ENCODE measurements at places on chromosomes 3 and 15.
A peak's percentile ranks its signal among the peaks of the same experiment; 100 is the strongest.

GRCh38 chr3:156216216-156216615 is 95.8 kb downstream of the KCNAB1 start:
- no peak for DNase-seq

DNA sequence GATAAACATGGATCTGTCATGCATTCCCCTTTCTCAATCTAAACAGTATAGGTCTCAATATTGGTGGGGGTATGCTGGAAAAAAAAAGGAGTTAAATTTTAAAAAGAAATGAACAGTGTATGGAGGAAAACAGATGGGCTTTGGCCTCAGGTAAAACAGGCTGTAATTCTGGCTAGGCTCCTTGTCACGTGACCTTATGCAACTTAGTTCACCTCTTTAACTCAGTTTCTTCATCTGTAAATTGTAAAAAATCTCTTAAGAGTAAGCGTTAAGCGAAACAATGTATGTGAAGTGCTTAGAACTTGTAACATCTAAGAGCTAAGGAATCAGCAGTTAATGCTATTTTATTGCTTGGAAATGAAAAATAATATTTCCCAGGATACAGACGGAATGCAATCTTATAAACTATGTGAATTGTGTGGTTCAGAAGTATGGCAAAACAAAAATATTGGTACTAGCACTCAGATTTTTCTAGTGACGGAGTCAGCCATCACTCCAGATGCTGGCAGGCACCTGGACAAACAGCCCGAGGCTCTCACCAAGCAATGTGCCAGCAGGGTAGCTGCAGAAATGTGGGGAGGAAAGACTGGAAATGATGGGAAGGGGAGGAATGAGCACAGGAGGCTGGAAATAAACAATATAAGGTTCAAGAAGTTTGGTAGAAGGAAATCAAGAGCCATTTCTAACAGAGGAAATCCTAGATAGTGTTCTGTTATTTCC is 172.8 kb downstream of the USP13 start:
- no peak for DNase-seq

- DNase-seq, result no peak
These were observed 24.5 kb downstream of the ANXA2 start for GRCh38 chr15:60373327-60373726.

GRCh38 chr3:152258448-152259393 is 10.0 kb upstream of the MBNL1 start:
- peak; percentile 43 for DNase-seq

GRCh38 chr3:107283948-107284347 is 93.3 kb upstream of the CCDC54 start:
- no peak for DNase-seq

- DNase-seq, result no peak
These were observed 6.4 kb downstream of the HES1 start for GRCh38 chr3:194142156-194142910.

DNA sequence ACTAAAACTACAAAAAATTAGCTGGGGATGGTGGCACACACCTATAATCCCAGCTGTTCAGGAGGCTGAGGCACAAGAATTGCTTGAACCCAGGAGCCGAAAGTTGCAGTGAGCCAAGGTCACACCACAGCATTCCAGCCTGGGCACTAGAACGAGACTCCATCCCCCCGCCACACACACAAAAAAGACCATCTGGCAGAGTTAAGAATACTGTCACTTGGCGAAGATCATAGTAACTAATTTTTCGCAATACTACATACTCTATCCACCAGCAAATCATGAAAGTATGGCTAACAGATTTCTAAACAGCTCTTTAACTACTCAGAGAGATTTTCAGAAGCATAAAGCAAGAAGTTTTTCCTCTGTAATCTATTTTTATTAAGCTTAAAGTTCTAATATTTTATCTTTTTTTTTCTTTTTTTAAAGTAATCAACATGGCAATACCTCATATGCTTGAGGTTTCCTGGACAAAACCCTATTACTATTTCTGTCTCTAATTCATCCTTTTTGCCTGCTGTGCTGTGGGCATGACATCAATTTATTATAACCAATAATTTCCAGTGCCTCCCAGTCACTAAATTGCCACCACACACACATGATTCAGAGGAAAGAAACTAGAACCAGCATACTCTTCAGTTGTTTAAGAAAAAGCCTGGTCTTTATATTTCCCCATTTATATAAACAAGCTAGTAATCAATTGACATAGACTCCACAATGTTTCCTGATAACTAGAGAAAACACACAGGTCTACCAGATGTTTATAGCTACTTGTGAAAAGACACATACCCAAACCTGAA is 46.9 kb downstream of the CHSY1 start:
- DNase-seq, result no peak

DNA sequence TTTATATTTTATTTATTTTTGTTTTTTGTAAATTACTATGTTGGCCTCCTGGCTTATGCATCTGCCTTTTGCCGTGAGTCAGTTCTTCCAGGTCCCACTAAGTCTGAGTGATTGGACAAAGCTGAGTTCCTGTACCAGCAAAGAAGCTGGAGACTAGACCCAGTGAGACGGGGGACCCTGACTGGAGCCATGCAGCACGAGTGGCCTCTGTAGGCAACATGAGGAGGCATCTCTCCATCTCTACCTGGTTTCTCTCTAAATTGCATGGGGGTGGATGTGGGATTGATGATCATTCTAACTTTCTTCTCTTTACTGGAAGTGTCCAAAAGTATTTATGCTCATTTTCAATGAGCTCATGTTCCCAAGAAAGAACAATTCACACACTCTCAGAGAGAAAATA is 155.3 kb upstream of the MRPL3 start:
- DNase-seq, result no peak

- DNase-seq, result no peak
These were observed 296.6 kb upstream of the LMCD1 start for GRCh38 chr3:8204853-8205650.

GRCh38 chr15:88375234-88375927 is 91.8 kb downstream of the MRPL46 start:
- no peak for DNase-seq

- peak; percentile 16 for DNase-seq
These were observed at the start of gene CAND2 for GRCh38 chr3:12796171-12797123. TSS of gene CAND2 (plus strand) at chr3:12796680. CDS start at chr3:12796721, 41 bp downstream.

DNA sequence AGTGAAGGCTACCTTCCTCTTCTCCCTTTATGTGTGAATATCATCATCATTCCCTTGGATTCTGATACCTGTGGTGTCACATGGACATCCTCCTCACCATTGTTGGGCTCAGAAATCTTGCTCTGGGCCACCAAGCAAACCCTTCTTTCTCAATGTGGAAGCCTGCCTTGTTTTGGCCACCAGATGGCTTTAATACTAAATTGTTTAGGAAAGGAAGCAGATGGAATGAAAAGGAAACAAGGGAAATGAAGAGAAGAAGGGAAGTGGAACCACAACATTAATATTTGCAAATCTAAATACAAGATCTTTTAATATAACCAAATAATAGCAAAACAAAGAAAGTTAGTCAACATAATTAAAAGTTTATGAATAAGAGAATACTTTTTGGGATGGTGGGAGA is 14.0 kb downstream of the FAM227B start:
- DNase-seq, result no peak

GRCh38 chr3:150789451-150789850 is 26.5 kb upstream of the SIAH2 start:
- DNase-seq, result no peak

- DNase-seq, result no peak
These were observed 46.7 kb downstream of the ARNT2 start for GRCh38 chr15:80450811-80451321.

- no peak for DNase-seq
These were observed 241.8 kb downstream of the ROBO2 start for GRCh38 chr3:77281721-77282120.

DNA sequence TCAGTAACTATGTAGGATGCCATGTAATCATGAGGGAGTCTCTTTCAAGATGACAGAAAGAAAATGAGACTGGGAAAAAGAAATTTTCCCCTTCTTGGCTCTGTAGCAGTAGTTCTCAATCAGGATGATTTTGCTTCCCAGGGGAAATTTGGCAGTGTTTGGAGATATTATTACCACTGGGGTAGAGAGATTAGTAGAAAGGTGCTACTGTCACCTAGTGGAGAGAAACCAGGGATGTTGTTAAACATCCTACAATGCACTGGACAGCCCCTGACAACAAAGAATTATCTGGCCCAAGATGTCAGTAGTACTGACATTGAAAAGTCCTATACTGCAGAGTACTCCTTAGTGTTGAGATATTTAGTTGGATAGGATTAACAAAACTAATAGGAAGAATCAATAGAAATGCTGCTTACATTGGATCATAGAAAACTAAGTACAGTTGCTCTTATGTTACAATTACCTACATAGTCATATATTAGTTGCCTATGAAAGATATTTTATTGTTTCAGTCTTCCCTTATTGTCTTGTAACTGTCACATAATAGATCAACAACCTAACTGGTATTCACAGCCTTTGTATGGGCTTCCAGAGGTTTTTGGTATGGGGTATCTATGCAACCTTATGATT is 433.3 kb downstream of the RAP2B start:
- no peak for DNase-seq

DNA sequence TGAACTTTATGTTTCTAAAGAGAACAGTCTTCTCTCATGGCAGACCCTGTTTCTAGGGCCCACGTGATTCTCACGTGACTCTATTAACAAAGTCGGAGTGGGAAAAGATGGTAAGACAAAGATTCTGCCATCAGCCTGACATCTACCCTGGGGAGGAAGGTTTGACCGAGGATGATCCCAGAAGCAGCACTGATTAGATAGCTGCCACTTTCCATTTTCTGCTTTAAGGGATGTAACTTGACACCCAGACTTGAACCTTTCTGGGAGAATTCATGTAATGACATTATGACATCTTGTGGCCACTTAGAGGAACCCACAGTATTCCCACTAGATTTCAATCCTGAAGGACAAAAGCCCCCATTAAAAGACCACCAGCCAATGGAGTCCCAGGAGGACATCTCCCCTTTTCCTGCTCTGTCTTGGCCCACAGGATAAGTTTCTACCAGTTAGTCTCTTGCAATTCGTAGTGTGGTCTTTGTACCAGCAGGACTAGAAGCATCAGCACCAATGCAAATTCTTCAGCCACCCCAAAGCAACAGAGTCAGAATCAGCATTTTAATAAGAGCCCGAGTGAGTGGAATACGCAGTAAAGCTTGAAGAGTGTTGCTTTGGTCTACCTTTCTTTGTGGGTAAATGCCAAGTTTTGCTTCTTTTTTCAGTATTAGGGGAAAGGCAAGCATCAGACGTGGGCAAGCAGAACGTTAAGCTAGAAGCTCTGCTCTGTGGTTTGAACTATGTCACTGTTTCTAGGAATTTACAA is 480.5 kb upstream of the PROK2 start:
- DNase-seq, result no peak

DNA sequence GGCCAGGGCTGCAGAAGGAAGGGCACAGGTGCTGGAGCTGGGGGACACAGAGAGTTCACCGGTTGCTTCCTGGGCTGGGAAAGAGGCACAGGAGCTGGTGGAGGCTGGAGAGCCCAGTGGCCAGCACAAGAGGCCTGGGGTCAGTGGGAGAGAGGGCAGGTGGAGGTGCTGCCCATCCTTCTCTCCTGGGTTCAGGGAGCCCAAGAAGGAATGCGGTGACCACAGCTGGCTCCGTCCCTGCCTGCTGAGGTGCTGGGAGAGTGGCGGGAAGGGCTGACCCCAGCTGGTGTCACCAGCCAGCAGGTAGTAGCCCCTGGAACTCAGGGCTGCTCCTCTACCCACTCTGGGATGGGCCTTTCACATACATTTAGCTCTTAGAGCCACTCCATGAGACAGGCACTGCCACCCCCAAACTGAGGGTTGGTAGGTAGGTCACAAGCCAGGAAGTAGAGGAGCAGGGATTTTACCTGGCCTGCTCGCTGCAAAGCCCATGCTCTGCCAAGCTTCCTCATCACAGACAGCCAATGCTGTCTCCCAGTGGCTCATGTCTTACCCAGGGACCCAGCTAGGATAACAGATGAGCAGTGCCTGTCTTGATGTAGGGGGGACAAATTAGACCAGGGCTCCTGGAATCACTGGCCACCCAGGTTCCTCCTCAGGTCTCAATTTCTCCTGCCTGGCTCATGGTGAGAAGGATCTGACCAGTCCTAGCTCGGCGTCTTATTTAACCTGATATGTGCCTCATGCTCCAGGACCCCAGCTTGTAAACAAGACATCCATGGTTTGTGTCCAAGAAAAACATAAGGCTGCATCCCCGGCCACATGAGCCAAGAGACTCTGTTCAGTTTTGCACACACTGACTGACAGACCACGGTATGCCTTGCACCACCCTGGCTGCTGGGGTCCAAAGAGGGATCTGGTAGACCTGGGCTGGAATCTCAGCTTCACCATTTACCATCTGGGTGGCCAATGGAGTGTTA is 119.2 kb downstream of the CORO2B start:
- DNase-seq, result no peak

DNA sequence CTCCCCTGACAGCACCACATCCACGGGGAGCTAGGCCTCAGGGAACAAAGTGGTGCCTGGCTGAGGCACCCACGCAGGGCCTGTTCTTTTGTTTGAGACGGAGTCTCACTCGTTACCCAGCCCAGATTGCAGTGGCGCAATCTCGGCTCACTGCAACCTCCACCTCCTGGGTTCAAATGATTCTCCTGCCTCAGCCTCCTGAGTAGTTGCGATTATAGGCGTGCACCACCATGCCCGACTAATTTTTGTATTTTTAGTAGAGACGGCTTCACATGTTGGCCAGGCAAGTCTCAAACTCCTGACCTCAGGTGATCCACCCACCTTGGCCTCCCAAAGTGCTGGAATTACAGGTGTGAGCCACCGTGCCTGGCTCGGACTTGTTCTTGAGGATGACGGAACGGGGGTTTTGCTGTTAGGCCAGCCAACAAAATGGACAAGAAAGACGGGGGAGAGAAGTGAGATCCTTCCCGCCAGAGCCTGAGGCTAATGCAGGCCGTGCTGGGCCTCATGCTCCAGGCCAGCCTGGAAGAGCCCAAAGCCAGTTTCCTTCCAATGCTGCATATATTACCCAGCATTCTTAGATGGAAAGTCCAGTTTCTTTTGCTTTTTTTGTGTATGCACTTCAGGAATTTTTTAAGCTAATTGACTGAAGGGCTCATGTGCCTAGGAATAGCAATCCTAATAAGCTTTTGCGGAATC is 28.1 kb upstream of the FURIN start:
- DNase-seq, result no peak

DNA sequence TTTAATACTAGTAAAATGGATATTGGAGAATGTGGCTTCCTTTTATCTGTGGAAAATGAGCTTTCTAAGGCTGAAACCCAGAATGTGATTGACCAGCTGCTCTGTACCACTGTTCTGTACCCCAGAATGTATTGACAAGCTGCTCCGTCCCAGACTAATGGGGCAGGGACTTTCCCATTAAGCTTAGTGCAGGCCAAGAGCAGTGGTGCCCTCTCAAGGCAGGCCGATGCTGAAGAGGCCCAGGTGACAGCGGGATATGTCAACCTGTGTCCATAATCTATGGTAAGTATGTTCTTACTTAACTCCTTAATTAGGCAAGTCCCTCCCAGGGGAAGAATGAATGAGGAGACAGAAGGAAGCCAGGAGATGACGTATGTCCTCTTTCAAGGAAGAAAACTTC is 31.1 kb downstream of the SGO1 start:
- DNase-seq, result no peak
